Central memory CD4-positive, alpha-beta T cell (primary cell): ENCODE measurements at places on chromosomes 12 and 14.

DNA sequence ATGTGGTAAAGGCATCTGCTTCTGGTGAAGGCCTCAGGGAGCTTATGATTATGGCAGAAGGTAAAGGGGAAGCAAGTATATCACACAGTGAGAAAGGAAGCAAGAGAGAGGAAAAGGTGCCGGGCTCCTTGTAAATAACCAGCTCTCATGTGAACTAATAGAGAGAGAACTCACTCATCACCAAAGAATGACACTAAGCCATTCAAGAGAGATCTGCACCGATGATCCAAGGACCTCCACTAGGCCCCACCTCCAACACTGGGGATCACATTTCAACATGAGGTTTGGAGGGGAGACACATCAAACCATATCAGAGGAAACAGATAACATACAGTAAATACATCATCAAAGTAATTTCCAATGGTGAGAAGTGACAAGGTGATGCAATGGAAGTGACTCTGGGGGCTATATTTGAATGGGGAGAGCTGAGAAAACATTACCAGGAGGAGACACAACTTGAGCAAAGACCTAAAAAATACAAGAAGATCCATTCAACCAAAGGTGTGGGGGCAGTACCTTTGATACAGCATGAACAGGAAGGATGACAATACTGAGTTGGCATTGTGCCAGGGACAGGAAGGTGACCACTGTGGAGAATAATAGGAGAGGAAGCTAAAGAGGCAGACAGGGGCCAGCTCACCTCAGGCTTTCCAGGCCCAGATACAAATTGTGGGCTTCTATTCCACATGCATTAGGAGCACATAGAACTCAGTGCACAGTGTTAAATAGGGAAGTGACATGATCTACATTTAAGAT is 134.4 kb upstream of the GRIP1 start:
- no peak for DNase-seq

DNA sequence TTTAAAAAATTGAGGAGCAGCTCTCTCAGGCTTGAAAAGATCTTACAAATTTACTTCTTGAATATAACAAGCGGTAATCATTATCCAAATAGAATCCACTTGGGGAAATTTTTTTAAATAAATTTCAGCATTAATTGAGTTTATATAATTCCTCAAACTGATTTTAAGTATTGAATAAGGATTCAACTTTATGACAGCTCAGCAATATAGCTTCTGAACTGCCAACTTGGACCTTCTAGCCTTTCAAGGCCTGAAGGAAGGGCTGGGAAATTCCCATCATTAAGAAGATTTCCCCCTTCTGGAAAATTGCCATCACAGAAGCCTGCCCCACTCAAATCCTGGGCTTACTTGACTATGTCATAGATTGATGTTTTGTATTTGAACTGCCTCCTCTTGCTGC is 57.5 kb upstream of the GARIN2 start:
- no peak for DNase-seq

DNA sequence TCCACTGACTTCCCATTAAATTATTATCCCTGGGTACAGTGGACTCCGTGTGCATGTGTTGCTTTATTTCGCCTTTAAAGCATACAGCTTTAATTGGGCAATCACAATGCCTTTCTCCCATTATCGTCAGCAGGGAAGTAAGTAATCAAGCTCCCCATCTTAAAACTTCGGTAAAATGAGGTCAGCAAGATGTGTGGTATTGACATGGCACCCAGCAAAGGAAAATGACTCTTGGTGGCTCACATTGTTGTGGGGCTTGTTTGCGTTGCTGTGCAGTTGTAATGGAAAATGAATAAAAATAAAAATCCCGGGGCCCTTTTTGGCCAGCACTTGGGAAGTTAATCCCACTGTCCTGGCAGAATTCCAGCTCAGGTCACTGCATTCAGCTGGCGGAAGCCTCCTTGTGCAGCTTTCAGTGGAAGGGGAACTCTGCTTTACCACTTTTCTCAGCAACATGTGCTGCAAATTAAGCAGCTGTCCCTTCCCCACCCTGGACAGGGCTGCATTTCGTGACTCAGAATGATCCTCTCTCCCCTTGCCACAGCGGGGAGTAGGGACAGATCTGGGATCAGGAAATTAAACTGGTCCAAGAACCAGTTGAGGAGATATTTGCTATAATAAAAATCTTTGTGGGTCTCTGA is 13.9 kb upstream of the ATP2A2 start:
- DNase-seq: no peak

- no peak for DNase-seq
Observed at GRCh38 chr12:78697817-78698415, 166.7 kb upstream of the SYT1 start.

DNA sequence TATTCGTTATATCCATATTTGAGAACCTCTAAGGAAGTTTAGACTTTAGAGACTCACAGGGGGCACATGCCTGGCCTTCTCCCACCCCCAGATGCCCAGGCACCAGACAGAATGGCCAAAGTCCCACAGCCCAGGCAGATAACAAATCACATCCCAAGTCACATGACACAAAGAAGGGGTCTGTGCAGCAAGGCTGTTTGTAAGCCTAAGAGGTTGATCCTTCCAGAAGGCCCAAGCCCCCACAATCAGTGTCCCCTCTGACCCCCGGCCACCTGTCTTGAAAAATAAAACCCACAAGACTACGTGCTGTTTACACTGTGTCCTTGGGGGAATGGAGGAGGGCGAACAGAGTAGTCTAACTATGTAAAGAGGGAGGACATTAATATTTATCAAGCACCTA is 5.1 kb downstream of the CTDSP2 start:
- DNase-seq: no peak

GRCh38 chr12:4041187-4041885 is 168.1 kb upstream of the PARP11 start:
- DNase-seq: no peak

- DNase-seq: no peak
Observed at GRCh38 chr12:123389560-123390351, 5.8 kb downstream of the KMT5A start.

- DNase-seq: no peak
Observed at GRCh38 chr12:5648692-5649359, 216.9 kb downstream of the NTF3 start.
